ENCODE measurements at places on chromosomes 12 and 14.

DNA sequence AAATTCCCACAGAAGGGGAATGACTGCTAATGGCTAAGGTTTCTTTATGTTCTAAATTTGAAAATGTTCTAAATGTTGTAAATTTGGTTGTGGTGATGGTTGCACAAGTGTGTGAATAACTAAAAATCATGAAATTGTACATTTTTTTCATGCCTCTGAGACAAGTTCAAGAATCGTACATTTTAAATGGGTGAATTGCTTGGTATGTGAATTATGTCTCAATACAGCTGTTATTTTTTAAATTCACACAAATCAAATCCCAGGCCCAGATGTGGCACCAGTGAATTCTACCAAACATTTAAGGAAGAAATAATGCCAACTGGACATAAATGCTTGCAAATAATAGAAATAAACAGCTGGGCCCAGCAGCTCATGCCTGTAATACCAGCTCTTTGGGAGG, 28.6 kb upstream of the RND1 start:
- no peak for DNase-seq

DNA sequence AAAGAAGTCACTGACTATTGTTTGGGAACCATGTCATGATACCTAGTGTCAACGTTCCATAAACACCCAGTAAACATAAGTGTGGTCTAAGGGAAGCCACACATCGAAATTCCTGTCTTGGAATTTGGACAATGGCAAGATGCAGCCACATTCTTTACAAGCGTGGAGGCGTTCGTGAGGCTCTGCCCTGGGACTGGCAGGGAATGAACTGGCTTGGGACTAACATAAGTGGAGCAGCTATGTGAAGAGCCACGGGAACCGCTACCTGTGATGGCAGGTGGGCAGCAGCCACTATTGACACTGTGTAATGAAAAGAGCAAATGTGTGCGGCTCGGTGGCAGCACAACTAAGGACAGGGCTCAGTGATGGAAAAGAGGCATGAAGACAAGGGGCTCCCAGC, 10.0 kb upstream of the NRIP2 start:
- no peak for DNase-seq

- DNase-seq, result no peak
Measured at GRCh38 chr12:59407799-59408198, 188.0 kb upstream of the SLC16A7 start.

DNA sequence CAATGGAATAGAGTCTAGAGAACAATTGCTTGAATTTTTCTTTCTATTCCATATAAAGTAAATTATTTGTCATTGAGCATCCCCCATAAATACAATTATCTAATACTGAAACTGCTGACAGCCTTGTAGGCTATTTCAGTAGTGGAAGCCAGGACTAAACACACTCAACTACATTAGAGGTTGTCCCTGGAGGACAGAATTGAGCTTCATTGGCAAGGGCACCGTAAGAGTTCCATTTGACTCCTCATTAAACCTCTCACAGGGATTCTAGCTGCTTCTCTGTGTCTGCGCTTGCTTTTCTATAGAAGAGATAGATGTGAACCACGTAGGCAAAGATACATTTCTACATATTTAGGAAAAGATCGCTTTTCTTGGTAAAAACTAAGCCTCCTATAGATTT, 3.5 kb upstream of the PTPRO start:
- DNase-seq, result no peak

- no peak for DNase-seq
Measured at GRCh38 chr12:6923003-6923732, 4.6 kb upstream of the ATN1 start.

All from naive thymus-derived CD8-positive, alpha-beta T cell (primary cell).